ENCODE measurements at places on chromosomes 11 and 22. TPM values are rescaled to one million over a fixed set of nuclear protein-coding genes. Genes with fewer than 3 reads are reported as not detected.
A peak's percentile ranks its signal among the peaks of the same experiment; 100 is the strongest.

DNA sequence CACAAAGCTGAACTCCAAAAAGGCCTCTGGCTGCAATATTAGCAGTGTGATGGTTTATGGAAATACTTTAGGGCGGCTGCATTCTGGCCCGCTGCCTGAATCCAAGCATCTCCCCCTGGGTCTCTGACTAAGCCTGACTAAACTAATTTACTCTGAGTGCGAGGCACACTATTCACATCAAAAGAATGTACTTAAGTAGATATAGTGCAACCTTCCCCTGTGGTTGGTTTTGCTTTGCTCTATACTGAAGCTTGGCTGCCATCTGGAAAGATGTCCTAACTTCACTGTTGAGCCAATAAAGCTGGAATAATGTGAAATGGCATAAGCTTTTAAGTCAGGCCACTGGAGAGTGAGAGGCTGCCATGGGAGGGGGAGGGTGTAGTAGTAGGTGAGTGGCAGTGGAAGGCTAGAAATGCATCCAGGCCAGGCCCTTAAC lies 321.6 kb downstream of the AASDHPPT start:
- no peak for DNase-seq

- DNase-seq = no peak
Measured at GRCh38 chr11:70019576-70020011, 58.5 kb upstream of the ANO1 start.

DNA sequence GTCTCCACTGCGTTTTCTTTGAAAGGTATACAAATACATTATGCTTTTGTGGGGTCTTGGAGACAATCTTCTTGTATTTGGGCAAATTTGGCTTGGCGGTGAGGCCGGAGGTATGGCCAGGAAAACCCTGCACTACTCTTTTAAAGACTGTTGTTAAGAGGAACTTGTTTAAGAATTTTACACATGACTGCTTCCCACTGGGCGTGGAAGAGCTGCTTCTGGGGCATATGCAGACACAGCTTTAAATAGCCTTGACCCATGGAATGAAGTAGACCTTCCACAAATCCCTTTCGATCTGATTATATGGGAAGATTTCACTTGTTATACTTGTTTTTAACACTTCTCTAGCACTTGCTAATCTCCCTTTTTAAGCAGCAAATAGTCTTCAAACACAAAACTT lies 453.6 kb downstream of the MN1 start:
- DNase-seq = no peak

DNA sequence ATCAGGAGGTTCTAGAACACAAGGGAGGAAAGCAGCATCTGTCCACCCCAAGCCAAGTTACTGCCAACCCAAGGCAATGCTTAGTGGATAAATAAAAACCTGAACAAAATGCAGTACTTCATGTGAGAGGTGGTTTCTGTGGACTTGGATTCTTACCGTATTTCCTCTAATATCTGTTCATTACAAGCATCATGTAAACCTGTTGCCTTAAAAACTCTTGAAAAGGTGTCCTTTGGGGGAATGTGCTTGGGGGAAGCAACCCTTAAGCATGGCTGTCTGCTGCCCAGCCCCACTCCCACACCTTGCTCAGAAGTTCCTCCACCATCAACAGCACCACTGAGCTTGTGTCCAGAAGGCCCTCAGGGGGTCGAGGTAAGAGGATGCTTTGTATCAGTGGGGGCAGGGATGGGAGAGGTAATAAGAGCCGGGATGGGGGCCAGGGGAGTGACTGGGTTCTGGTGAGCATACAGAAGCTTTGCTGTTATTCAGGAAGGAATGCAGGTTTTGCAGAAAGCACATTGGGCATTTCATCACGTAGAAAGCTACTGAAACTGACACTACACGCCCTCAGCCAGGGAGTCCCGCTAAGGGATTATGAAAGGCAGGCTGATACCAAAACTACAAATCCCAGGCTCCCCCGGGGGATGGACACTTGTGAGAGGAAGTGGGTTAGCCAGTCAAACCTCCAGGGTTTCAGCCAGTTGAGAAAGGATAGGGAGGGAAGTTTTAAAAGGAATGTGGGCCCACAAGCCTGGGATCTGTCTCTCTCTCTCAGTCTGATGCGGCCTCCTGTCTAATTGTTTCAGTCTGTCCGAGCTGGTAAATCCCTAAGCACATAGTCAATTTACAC lies 52.0 kb downstream of the KCNJ1 start:
- DNase-seq = peak; percentile 44

GRCh38 chr11:44773351-44773965 lies 46.7 kb downstream of the TSPAN18 start:
- DNase-seq = no peak

DNA sequence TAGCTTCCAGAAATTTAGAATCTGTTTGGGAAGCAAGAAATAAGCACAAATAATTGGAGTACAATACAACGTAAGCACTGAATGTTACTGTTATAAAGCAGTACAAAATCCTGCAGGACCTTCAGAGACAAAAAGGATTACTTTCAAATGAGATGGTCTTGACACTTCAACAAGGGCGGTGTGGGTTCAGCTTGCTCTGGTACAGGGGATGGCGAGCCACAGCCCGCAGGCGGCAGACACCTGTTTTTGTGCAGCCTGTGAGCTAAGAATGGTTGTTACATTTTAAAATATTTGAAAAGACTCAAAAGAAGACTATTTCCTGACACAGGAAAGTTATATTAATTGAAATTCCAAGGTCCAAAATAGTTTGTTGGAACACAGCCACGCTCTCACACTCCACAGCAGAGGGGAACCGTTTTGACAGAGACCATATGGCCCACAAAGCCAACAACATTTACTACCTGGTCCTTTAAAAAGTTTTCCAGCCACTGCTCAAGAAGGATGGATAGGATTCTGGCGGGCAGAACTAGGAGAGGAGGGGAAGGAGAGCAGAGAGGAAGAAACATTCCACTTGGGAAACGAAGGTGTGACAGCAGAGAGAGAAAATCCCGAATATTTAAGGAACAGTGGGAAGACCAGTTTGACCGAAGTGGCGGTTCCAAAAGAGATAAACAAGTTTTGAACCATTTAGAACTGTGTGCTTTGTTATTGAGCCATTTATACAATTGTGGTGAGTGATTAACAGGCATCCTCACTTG lies 6.3 kb downstream of the PRDM10 start:
- DNase-seq = no peak

Gene AGBL2
- 1.5 TPM for total RNA-seq
